NCI-H82 (cell line): ENCODE measurements at places on chromosomes 12 and 14.

GRCh38 chr12:21613931-21614330 lies 9.3 kb upstream of the GYS2 start:
- no peak for DNase-seq

DNA sequence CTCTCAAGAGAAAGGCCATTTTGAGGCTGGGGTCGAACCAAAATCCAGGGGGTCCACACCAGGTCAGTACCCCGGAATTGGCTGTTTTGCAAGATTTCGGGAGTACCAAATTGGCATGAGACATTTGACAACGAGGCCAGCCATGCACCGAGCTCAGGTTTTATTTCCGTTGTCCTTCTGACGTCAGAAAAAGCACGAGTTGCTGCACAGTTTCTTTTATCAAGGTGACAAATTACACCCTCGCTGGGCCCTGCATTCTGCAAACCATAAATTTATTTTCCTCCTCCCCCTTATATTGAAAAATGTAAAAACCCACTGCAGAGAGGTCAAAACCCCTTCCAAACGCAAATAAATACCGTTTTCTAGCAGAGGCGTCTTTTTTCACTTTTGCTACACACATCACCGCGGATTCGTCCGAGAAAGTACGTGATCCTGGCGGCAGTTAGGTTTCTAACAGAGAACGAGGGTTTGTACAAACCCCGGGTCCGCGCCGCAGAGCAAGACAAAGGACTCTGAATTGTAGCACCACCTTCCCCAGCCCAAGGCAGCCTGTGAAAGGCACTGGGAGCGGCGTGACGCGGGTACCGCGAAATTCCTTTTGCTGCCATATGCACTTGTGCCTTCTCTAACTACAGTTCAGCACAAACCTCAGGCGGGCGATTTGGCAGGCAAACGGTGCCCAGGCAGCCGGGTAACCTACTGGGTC lies 1.8 kb downstream of the SLC38A1 start:
- DNase-seq = peak; percentile 61

- peak; percentile 8 for DNase-seq
Observed at GRCh38 chr14:44428231-44428945, 78.7 kb downstream of the FSCB start.

DNA sequence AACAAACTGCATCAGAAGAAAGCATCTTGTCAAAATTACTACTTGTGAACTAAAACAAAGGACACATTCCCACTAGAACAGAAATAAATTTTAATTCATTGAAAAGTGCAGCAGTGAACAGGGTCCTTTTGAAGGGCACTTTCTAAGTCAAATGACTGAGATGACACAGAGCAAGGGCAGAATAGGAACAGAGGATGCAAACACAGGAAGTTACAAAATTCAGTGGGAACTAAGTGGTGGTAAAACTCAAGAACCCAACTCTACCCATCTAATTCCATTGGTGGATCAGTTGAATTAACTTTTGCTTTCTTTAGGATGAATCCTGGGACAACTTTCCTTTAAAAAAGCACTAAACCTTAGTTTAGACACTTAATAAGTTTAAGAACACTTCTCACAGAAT lies 45.8 kb downstream of the GNS start:
- no peak for DNase-seq

- DNase-seq = peak; percentile 83
Observed at GRCh38 chr14:50920482-50921230, 23.6 kb downstream of the PYGL start.

- DNase-seq = peak; percentile 83
Observed at GRCh38 chr12:117025481-117026151, 73.6 kb downstream of the TESC start.

DNA sequence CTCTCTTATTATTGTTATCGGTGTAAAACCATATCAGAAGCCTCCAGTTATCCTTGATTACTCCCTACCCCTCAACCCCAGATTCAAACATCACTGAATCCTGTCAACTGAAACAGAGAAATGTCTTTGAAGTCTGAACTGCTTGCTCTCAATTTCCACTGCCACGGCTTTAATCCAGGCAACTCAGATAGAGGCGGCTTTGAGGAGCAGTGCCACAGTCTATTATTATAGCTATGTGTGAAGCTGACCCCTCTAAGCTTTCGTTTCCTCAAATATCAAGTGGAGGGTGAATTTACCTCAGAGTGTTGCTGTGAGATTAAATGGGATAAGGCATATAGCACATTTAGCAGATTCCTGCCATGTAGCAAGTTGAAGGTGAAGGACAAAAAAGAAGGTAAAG lies 49.0 kb upstream of the PDE3A start:
- DNase-seq = no peak
